ENCODE measurements at places on chromosomes 4 and X.

DNA sequence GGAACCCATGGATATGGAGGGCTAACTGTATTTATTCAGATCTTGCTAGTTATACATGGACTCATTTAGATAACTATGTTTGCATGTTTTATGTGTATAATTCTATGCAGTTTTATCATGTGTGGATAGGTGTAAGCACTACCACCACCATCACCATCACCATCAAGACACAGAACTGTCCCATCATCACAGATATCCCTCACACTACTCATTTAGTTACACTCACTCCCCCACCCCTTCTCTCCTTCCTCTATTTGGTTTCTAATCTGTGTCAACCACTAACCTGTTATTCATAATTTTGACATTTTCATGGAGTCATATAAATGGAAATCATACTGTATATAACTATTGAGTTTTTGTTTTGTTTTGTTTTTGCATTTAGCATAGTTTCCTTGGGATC is 43.7 kb downstream of the STAG2 start:
- no peak for DNase-seq

GRCh38 chrX:150872773-150873336 is 25.6 kb downstream of the CD99L2 start:
- DNase-seq = no peak

- no peak for DNase-seq
Measured at GRCh38 chr4:87502580-87503238, 26.5 kb downstream of the SPARCL1 start.

DNA sequence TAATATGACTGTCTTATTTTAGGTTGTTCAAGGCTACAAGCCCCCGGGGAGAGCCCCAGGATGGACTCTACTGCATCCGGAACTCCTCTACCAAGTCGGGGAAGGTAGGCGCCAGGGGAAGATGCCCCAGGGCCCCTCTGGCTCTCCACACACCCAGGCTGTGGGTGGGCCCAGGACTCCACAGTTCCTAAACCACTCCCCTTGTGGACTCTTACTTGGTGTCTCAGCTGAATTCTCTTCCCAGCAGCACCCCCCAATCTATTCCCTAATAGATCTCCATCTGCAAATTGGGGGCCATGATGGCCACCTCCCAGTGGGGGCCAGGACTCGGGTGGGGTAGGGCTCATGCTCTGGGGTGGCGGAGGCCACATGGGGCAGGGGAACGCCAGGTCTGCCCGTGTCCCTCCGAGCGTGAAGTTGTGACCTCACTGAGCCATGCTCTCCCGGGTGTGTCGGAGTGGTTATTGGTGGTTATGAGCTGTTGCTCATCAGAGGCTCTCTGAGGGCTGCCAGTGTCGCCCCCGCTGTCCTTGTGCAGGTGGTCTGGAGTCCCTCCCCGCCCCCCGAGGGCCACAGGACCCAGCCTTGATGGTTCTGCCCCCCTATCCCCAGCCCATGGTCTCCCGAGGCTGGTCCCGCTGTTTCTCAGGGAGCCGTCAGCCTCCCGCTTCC is 11.2 kb upstream of the ADD1 start:
- no peak for DNase-seq

DNA sequence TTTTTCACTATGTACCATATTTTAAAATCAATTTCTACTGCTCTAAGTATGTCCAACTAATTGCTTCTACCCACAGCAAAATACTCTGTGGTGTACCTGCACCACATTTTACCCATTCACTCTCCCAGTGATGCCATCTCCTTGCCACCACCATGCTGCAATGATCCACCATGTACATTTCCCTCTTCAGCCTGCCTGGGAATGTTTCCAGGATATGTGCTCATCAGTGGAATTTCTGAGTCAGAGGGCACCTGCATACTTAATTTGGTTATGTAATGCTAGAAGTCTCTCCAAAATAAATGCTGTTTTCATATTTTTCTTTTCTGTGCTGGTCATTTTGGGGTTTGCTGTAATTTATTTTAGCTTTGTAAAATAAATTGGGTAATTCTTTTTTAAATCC is 33.2 kb upstream of the OCIAD2 start:
- no peak for DNase-seq

- DNase-seq = peak; percentile 19
Measured at GRCh38 chrX:45134775-45135174, 65.9 kb downstream of the DIPK2B start.

- DNase-seq = peak; percentile 74
Measured at GRCh38 chrX:119686087-119686691, 6.8 kb downstream of the SEPTIN6 start.

DNA sequence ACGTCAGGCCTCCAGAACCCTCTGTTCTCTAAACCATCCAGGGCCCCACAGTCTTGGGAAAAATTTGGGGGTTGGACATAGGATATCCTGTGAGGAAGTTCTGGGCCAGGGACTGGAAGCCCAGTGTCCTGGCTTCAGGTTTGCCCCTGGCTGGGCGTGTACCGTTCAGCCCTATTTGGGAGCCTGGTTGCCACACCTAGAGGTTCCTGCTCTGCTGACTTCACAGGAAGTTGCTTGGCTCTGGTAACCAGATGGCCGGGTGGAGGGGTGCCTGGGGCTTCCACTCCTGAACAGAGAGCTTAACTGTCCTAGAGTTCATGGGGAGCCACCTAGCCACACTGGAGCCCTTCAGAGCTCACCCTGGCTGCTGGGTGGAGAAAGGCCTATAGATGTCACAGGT is 1.1 kb downstream of the TAFAZZIN start:
- DNase-seq = peak; percentile 80

Measured in activated CD4-positive, alpha-beta T cell treated with anti-CD3 and anti-CD28 coated beads, Interleukin-2, amount 10 ng/mL, durations not matched to agents 24 days and 14 days (primary cell).